SW480 (cell line): ENCODE measurements at places on chromosomes 3 and 15.

DNA sequence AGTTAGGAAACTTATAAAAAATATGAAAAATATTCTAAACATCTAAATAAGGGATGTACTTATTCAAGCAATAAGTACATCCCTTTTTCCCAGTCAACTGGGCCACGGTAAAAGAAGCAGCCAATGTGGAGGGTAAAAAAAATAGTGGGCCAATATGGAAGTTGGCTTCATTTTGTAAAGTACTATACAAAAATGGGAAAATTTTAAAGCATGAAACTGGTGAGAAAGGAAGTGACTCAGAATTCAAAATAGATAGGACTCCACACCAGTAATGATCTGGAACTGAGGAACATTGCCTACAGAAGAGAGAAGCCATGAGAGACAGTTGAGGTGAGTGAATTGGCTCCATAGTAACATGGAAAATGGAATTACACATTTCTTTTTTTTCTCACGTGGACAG lies 108.9 kb downstream of the FNDC3B start:
- no peak for DNase-seq

GRCh38 chr3:152234657-152235375 lies 33.9 kb upstream of the MBNL1 start:
- no peak for DNase-seq

GRCh38 chr3:164332831-164333802 lies 745.2 kb downstream of the SI start:
- DNase-seq = no peak

DNA sequence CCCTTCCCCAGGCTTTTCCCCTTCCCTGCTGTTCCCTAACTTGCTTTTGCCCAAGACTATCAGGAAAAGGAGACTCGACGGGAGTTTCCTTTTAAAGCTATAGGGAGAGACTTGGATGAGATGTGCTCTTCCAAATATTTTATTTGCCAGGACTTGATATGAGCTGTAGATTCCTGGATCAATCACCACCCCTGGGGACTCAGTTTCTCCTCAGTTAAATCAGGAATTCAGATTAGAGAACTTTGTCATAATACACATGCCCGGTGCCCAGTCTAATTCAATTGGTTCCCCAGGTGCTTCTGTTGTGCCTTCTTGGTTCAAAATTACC lies 46.6 kb downstream of the SMAD6 start:
- no peak for DNase-seq

DNA sequence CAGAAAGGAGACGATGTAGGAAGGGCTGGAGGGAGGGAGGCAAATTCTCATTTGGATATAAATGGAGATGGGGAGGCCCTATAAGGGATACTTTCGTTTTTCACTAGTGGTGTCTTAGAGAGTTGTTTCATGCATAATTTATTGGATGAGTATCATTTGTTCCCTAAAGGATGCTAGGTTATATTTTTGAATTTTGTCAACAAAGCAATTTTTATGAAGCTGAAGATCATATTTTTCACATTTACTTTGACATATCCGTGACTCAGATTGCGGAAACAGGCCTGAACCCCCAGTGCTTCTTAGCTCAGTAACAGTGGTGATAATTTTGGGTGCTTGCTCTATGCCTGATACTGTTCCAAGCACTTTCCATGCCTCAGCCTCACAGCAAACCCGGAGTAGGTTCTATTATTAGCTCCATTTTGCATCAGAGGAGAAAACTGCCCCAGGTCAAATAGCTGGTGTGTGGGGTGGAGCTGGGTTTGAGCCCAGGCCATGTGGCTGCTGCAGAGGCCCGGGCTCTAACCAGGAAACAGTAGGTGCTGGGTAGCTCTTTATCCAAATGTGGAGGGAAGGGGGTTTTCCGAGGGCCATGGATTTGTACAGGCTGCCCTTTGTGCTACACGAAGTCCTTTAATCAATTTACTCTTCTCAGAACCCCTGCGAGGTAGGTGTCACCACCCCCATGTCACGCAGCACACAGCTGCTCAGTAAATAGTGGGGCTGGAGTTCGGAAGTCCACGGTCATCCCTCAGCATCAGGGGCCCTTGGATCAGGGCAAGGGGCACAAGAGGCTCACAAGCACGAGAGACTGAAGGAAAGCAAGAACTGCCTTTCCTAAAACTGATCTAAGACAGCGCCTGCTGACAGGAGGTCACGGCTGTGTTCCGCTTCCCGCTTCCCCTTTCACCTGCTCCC lies 99.1 kb downstream of the SLC49A4 start:
- no peak for DNase-seq

- DNase-seq = no peak
These were observed 29.7 kb downstream of the MKRN2OS start for GRCh38 chr3:12515631-12516030.

- no peak for DNase-seq
These were observed 54.7 kb upstream of the SMAD6 start for GRCh38 chr15:66647358-66647757.

DNA sequence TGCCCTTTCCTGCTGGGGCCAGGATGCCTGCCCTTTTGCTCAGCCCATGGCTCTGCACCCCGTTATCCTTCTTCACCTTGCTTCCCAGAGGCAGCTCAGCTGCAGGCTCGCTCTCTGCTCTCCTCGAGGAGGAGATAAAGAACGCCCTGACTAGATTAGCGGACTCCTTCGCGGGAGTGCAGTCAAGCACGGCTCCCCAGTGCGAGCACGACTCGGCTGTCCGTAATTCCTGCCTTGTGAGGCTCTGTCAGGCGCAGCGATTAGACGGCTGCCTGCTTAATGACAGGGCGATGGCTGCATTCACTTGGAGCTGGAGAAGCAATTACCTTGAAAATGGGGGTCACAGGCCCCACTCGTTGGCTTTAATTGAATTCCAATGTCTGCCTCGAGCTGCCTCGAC lies 25.9 kb downstream of the TLE3 start:
- DNase-seq = no peak

GRCh38 chr15:64634027-64634426 lies 141.4 kb downstream of the RBPMS2 start:
- DNase-seq = peak; percentile 39

- DNase-seq = peak; percentile 30
These were observed 48.7 kb downstream of the COL8A1 start for GRCh38 chr3:99686955-99687612.

DNA sequence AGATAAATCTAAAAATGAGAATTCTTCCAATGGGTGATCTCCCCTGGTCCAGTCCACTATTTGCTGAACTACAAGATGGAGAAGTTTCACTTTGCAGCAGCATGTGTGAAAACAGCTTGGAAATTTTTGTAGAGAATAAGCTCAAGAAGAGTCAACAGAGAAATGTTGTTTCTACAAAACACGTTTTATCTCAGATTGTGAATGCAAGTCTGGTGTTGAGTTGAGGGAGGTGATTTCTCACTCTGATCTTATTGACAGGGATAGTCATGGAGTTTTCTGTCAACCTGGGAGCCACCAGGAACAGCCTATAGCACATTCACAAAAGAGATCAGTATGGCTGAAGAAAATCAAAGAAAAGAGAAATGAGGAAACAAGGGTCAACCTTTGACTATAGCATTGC lies 981.2 kb upstream of the CFAP20DC start:
- DNase-seq = no peak

- DNase-seq = peak; percentile 41
These were observed at the start of gene SLC12A8 for GRCh38 chr3:125212509-125213363. Gene SLC12A8 (minus strand): TSS chr3:125212748. CDS start chr3:125211349, 1,399 bp downstream.

DNA sequence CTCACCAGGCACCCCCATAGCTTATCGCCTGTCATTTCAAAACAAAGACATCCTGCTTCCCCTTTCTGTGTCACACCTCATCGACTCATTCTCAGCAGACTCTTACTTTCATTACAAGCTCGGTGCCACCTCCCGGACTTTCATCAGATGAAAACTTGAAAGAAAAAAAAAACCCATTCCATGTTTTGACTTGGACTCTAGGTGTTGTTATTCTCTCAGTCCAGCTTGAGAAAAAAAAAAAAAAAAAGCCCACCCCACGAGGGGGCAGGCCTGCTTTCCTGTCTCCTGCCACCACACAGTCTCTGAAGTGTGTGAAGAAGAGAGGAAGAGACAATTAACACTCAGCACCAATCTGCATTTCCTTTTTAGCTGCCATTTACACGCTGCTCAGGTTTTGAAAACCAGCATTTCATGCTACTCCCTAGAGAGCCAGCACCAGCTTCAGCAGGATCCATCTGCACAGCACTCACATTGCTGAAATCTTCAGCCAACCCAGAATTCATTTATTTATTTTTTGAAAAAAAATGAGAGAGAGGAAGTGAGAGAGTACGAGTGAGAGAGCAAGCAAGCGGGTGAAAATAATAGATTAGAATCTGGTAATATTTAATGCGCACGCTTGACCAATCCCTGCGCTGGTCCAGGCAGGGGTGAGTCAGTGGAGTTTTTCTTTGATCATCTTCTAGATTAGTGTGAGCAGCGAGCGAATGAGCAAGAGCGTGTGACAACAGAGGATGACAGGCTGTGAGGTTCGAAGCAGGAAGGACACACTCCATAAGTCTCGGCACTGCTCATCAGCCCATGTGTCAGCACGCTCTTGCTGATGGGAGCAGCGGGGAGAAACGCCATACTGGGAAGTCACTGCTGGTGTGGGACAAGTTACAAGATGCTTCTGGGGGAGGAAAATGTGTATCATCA lies 23.5 kb downstream of the ZNF80 start:
- DNase-seq = peak; percentile 73

- no peak for DNase-seq
These were observed 6.4 kb downstream of the ALG1L2 start for GRCh38 chr3:130088061-130088460.

GRCh38 chr3:127855246-127855645 lies 32.9 kb upstream of the MGLL start:
- no peak for DNase-seq

DNA sequence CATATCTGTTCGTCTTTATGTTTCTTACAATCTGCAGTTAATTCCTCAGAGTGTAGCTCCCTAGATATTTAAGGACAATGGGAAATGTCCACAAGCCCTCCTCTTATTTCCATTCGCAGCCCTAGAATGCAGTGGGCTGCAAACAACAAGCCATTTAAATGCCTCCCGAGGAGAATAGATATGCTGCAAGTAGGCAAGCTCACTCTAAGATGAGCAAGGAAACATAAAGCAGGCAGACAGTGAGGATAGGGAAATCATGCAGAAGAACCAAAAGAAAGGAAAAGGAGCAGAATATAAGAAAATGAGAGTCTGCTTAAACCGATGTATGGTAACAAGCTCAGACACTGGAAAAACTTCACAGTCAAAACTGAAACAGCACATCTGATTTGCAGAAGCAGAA lies 561.9 kb downstream of the GBE1 start:
- DNase-seq = no peak

DNA sequence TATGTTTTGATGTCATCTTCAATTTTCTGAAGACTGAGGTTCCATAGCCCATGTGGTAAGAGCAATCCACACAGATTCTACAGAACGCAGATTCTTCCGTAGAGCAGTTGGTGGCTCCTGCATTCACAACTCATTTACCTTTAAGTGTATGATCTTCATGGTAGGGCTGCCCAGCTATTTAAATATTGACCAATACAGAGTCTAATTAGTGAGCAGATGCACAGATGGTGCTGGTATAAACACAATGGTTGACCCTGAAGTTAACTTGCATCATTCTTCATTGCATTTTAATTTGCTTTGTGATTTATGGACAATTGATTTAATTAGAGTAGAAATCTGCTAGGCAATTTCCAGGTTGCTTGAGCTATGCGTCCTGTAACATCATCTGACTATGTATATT lies 269.2 kb downstream of the SQOR start:
- DNase-seq = no peak

DNA sequence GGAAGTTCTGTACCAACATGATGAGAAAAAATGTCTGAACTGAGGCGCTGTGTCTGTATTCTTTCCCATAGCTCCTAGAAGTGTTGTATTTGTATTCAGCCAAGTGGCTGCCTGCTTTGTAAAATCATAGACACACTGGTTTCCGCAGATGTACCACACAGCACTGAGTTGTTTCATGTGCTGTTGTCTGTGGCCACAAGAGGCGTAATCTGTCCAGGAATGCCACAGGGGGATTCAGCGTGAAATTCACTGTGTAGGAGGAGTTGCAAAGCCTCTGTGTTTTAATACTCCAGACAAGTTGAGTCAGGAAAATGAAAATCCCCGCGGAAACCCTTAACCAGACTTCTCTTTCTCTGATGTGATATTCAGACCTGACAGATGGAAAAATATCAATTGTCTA lies 462.2 kb downstream of the NSUN3 start:
- peak; percentile 4 for DNase-seq

DNA sequence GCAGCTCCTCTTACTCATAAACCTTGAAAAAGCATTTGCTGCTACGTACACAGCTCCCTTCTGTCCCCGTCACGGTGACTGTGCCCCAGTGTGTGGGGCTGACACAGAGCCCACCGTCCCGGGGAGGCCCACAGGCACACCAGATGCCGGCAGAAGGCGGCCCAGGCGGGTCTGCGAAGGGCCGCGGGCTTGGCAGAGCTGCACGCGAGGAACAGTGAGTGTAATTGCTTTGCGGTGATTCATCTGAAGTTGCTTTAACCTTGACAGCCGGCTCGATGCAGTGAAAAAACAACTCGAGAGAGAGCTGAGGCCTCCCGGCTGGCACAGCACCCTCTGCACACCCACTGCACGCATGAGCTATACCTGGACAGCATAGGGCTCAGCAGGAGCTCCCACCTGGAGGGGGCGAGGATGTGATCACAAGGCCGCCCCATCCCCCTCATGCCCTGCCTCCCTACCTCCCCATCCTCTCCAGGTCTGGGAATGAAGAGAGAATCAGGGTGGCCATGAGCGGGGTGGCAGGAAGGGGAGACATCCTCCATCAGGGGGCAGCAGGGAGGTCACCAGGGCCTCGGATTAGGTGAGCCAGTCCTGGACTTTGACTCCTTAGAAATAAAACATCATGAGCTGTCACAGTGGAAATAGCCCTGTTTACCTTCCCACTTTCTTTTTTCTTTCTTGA lies 172.7 kb downstream of the MEGF11 start:
- peak; percentile 53 for DNase-seq

- no peak for DNase-seq
These were observed 17.4 kb upstream of the TRMT10C start for GRCh38 chr3:101544161-101544850.

DNA sequence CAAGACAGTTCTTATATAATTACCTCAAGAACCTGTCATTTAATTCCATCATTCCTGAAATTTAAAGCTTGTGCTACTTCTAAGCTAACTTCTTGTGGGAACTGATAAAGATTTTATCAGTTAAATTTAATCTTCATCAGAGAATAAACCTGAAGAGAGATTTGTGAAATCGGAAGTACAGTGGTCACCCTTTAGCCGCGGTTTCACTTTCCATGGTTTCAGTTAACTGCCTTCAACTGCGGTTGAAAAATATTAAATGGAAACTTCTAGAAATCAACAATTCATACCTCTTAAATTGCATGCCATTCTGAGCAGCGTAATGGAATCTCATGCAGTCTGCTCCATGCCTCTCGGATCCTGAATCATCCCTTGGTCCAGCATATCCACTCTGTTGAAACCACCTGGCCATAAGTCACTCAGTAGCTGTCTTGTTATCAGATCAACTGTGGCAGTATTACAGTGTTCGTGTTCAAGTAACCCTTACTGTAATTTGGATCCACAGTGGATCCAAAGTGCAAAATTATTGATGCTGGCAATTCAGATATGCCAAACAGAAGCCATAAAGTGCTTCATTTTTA lies 626.1 kb downstream of the CADM2 start:
- no peak for DNase-seq

- no peak for DNase-seq
These were observed 196.7 kb downstream of the ISL2 start for GRCh38 chr15:76533060-76533820.

GRCh38 chr3:10547841-10548783 lies 42.7 kb upstream of the ATP2B2 start:
- no peak for DNase-seq

- no peak for DNase-seq
These were observed 371.1 kb downstream of the PTPRG start for GRCh38 chr3:61932499-61932898.

GRCh38 chr3:34015204-34016142 lies 217.0 kb downstream of the PDCD6IP start:
- DNase-seq = no peak

- no peak for DNase-seq
These were observed 369 bp upstream of the U2SURP start for GRCh38 chr3:143001034-143001368.
